ENCODE measurements at places on chromosomes 5 and 9.

GRCh38 chr9:95947118-95947517, 71.6 kb downstream of the ERCC6L2 start:
- no peak for DNase-seq

GRCh38 chr9:136688274-136689107, 1.2 kb upstream of the AGPAT2 start:
- DNase-seq = no peak

DNA sequence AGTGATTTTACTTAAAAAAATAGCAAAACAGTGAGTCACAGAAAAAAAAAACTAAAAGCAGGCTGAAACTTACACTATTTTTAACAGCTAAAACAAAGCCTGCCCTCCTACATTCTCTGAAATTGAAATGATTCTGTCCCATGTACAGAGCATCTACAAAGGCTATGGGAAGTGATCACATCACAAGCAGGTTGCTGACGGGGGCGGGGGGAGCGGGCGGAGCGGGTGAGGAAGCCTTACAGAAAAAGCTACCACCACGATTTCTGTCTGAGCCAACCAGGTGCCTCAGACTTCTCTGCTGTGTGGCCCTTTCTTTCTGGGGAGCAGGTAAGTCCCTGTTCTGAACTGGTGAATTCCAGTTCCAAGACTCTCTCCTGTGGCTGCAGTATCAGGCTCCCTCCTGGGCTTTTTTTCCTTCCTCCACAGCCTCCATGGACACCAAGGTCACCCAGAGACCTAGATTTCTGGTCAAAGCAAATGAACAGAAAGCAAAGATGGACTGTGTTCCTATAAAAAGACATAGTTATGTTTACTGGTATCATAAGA, 104.9 kb downstream of the ANKRD18B start:
- no peak for DNase-seq

DNA sequence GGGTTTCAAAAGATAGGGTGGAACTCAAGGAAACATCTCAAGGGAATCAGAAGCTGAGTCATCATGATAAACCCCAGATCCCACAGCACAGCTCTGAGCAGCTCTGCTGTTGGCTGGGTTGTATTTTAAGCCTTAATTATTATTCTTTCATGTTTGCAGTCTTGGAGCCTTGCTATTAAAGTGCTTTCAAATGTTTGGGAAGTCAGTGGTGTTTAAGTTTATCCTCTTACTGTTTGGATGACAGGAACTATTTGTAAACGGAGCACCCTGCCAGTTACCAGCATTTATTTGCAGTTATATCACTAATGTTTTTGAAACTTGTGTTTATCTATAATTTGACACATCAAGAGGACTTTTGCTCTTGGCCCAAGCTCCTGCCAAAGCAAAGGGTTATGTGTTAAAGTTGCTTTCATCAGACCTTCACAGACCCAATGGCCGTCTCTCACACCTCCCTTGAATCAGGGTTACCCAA, 141.1 kb upstream of the SPDL1 start:
- no peak for DNase-seq

DNA sequence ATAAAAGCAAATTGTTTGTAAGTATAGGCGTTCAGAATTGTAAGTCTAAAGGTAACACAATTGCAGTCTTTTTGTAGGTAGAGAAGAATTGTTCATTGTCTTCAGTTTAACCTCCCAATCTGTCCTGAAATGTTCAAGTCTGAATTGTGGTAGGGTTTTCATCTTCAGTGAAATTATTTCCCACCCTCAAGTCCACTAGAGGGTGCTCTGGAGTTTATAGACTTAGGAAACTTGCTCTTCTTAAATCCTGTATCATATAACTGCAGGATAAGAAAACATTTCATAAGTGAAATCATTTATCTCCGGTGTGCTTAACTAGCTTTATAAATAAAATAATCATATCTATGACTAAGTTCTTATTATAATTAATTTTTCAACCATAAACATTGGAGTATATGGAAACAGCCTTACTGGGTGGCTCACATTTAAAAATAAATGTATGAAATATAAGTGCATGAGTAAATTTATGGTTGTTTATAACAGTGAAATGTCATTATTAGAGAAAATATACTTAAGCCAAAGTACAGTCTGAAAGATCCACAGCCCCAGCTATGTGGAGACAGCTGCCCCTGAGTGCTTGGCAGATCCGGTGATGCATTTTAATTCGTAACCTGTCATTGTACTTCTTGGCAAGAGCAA, 182.4 kb upstream of the OTULINL start:
- DNase-seq = no peak

- DNase-seq = no peak
Measured at GRCh38 chr5:173963182-173963838, 25.7 kb upstream of the C5orf47 start.

DNA sequence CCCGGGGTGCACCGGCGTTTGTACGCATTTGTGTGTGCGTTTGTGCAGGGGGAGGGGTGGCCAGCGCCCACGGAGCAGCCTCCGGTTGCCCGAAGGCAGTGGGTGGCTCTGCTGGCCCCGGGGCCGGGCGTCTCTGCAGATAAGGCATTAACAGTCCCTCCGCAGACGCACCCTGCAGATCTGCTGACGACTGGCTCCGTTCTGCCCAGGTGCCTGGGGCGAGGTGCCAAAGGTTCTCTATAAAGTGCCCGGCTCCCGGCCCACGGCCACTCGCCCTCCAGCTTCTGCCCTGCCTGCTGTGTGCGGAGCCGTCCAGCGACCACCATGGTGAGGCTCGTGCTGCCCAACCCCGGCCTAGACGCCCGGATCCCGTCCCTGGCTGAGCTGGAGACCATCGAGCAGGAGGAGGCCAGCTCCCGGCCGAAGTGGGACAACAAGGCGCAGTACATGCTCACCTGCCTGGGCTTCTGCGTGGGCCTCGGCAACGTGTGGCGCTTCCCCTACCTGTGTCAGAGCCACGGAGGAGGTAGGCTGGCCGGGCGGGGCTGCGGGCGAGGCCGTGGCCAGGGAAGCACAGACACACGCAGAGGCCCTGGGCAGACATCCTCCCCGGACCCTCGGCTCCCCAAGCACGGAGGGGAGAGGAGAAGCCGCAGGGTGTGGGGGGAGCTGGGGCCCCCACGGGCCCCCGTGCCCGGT, at the start of gene SLC6A19:
SLC6A19 (plus strand) TSS at position 269 of the 699 bp plus-strand sequence; CDS start at position 325, 56 bp downstream.
- no peak for DNase-seq

DNA sequence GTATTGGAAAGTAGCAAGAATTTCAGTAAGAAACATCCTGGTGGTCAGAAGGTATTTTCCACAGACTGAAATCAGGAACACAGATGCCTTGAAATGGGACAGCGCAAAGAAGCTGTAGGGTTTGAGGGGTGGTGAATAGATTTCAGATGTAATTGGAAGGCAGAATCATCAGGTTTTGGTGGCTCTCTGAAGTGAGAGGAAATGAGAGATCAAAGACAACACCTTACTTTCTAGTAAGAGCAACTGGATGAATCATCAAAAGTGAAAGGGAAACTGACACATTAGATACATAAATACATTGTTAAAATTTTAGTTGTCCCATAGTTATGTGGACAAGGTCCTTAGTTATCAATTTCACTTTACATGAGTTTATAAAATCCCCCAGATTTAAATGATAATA, 188.2 kb upstream of the SLC27A6 start:
- no peak for DNase-seq

- no peak for DNase-seq
Measured at GRCh38 chr9:133140174-133140505, 19.1 kb upstream of the RALGDS start.

GRCh38 chr5:76393035-76393680, 9.9 kb upstream of the IQGAP2 start:
- no peak for DNase-seq
